ENCODE measurements at places on chromosomes 5 and 9.

- DNase-seq, result no peak
Observed at GRCh38 chr9:119435076-119435475, 65.8 kb upstream of the BRINP1 start.

DNA sequence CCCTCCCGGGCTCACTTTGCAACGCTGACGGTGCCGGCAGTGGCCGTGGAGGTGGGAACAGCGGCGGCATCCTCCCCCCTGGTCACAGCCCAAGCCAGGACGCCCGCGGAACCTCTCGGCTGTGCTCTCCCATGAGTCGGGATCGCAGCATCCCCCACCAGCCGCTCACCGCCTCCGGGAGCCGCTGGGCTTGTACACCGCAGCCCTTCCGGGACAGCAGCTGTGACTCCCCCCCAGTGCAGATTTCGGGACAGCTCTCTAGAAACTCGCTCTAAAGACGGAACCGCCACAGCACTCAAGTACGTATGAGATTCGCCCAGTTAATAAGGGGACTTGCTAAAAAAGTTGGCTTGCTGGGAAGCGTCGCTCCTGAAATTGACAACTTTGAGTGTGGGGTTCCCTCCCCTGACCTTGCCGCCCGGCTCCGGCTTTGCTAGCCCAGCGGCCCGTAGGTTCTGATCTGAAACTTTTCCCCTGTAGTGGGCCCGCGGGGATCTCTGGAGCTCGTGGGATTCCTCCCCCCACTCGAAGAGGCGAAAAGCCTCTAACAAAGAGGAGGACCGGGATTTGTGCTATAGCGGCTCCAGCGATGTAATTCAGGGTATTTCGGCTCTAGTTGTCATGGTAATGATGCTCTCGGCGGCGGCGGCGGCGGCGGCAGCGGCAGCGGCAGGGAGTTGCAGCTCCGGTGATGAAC, 572 bp downstream of the NR4A3 start:
- no peak for DNase-seq

DNA sequence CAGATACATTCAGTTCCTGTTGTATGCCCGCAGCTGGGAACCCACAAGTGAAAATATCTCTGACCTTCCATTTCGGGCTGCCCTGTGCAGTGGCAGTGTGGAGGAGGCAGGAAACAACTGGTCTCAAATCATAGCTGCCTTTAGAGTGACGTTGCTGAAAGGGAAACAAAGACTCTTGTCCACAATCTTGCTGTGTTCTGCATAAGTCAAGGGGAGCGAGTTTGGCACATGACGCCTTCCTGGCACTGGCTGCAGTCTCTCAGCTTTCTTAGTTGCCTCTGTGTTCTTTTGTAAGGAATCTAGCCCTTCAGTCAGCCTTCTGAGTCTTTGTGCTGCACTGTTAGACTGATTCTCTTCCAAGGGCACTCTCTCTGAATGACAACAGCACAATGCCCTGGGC, 24.0 kb downstream of the ADAMTS16 start:
- DNase-seq, result no peak

DNA sequence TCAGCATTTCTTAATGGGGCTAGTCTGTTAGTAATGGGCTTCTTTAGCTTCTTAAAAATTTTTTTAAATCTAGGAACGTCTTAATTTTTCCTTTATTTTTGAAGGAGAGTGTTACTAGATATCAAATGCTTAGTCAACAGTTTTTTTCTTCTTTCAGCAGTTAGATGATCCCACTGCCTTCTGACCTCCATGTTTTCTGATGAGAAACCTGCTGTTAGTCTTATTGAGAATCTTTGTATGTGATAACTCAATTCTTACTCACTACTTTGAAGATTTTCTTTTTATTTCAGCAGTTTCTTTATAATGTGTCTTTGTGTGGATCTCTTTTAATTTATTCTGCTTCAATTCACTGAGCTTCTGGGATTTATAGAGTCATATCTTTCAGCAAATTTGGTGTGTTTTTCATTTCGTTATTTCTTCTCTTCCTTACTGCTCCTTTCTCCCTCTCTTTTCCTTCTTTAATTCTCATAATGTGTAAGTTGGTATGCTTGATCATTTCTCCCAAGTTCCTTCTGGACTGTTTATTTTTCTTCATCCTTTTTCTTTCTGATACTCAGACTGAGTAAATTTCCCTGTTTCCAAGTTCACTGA, 205.8 kb downstream of the RANBP17 start:
- DNase-seq, result no peak

DNA sequence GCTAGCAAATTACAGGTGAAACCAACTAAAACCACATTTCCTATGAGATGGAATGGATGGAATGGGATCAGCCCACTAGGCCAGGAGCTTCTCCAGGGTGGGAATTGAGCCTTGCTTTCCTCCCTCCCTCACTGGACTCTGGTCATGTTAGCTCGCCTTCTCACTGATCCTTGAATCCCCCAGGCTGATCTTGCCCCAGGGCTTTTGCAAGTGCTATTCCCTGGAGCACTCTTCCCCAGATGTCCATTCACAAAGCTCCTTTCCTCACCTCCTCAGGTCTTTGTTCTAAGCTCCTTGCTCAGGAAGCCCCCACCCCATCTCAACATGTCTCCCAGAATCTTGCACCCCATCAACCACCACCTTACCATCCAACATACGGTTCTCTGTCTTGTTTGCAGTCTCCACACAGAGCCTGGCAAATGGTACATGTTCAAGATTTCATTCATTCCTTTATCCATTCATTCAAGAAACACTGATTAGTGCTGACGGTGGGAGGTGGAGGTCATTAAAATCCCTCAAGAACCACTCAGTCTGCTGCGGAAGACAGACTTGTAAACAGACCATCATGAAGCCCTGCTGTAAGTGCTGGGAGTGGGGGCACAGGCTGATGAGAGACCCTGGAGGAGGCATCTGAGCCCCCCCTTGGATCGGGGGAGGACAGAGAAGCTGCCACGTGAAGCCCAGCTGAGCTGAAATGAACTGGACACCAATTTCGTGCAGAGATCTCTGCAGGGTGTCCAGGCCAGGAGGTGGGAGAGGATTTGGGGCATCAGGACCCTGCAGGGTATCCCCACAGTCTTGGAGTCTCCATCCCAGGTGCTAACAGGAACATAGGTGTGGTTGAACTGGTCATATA, 141.7 kb downstream of the BARX1 start:
- DNase-seq, result no peak

- DNase-seq, result no peak
Observed at GRCh38 chr5:91318724-91319123, 64.4 kb downstream of the ARRDC3 start.

DNA sequence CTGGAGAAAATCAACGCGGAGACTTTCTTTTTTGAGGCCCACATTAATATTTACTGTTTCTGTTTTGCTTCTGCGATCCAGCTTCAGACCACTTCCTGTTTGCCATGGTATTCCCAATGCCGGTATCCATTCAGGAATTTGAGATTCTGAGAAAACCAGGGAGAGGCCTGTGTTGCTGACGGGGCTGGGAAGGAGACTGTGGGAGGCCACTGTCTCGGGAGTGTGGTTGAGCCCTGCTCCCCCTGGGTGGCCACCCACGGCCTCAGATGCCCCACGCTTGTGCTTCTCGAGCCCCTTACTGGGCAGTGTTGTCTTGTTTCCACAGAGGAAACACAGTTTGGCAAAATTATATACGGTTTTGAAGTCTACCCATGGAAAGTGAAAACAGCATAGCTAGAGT, 403.6 kb upstream of the IRX2 start:
- DNase-seq, result no peak

- DNase-seq, result no peak
Observed at GRCh38 chr5:76325876-76326491, 77.1 kb upstream of the IQGAP2 start.

DNA sequence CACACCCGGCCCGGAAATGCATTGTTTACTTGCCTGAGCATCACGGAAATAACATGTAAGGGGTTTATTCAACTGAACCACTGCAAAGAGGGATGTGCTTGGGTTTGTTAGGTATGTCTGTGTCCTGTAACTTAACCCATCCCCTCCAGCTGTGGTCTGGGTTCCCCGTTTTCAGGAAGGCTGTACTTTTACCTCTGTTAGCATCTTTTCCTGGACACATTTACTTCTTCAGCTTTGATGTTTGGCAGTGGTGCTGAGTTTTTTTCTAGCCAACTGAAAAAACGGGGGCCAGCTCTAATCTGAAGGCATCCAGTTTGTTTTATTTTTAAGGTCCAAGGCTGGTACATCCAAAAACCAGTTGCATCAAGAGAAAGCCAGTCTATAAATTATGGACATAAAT, 561.8 kb downstream of the BNC2 start:
- no peak for DNase-seq

- DNase-seq, result no peak
Observed at GRCh38 chr9:38172586-38172985, 103.6 kb upstream of the SHB start.

DNA sequence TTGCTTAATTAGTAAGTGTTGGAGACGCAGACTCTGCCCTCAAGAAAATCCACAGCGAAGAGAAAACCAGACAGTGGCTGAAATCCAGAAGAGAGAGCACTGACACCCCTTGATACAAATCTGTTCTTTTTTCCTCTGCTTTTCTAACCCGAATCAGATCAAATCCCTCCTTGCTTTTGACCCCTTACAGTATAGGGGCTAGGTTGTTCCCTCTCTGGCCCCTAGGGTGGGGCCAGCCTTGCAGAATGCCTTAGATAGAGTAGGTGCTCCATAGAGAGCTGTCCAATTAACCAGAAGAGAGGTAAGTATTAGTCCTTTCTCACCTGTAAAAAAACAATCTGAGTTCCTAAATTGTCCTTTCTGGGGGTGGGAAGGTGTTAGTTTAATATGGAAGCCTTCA, 10.1 kb downstream of the C1QTNF2 start:
- DNase-seq, result no peak

DNA sequence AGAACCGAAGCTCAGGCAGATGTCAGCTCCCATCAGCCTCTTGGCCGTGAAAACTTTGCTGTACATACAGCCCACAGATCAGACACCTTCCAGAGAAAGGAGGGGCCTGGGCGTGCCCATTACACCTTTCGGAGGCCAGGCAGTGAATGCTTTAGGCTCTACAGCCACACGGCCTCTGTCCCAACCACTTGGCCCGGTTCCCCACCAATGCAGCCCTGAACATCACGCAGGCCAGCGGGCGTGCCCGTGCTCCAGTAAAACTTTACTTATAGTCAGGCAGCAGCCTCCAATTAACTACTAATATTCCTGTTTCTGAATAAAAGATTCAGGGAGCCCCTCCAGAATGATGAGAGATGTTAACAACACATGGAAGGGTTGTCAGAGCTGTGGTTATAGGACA, 23.9 kb downstream of the LPCAT1 start:
- no peak for DNase-seq

- DNase-seq, result no peak
Observed at GRCh38 chr9:108885643-108886348, 23.7 kb downstream of the ACTL7A start.

DNA sequence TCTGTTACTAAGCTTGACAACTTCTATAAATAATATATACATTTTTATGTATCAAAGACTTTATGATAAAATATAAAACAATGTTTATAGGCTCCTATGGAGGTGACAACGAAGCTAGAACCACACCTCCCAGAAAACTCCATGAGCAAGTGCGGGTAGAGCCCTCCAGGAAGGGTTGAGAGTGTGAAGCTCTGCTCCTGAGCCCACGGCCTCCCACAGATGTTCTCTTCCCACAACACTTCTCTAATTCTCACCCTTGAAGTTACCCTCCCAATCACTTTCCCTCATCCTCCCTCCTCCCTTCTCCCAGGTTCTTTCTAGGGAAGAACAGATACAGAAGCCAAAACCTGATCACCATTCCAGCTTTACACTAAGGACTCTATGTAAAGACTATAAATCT, 427.6 kb downstream of the SPOCK1 start:
- no peak for DNase-seq

GRCh38 chr9:37776328-37776727, 8.5 kb downstream of the EXOSC3 start:
- no peak for DNase-seq

DNA sequence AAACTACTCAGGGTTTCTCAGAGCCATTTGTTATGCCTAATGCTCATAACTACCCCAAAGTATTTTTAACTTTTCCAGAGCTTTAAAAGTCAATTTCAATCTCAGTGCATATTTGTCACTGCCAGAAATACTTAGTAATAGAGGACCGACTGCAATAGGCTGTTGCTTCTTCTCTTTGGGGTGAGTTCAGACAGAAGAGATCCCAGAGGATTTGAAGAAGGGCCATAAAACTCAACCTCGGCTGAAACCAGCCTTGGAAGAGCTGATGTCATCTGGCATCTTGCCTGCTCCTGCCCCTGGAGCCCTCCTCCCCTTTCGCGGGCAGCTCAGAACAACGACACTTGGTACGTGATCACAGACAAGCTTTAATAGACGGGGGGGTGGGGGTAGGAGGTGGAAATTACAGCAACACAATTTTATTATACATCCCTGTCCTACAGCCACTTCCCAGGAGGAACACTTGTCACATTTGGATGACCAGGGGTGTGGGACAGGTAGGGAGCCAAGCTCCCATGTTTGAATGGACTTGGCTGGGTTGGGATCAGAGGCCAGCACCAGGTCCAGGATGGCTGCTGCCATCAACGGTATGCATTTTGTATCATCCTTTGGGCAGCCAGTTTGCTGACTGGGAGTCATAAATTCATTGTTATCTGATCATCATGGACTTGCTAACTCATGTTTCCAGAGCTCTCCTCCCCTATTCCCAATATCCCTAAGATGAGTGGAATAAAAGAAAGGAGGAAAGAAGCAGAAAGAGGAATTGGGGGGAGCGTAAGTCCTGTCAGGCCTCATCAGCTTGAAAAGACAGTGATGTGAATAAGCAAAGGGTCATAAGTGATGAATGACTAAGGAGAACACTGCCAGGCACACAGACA, 186.6 kb upstream of the PANK3 start:
- no peak for DNase-seq

- no peak for DNase-seq
Observed at GRCh38 chr5:145588558-145588957, 246.6 kb downstream of the PRELID2 start.

GRCh38 chr5:91135475-91136248, 247.5 kb downstream of the ARRDC3 start:
- DNase-seq, result no peak

GRCh38 chr5:94869921-94870320, 251.5 kb downstream of the SLF1 start:
- DNase-seq, result no peak

GRCh38 chr5:57741336-57741735, 258.7 kb upstream of the ACTBL2 start:
- no peak for DNase-seq

DNA sequence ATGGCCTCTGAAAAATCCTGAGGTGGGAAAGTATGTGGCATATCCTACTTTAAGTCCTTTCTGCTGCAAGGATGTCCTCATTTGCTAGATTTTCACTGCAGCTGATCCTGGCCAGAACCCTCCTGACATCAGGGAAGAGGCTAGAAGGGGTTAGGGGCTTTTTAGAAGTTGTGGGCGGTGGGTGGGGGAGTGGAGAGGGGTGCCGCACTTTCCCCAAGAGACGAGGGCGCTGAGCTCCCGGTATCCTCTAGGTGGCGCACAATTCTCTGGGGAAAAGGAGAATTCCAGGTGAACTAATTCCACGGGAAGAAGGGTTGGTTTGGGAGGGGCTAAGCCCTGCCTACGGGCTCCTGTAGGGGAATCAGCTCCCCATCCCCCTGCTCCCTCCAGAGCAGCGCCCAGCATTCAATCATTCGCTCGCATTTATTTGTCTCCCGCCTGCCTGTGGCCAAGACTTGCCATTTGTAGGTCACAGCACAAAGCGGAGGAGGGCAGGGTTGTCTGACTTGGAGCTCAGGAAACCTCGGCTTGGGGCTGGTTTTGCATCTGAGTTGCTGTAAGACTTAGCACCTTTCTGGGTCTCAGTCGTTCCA, 42.9 kb upstream of the HAND1 start:
- DNase-seq, result no peak

GRCh38 chr9:91305596-91306295, 56.0 kb downstream of the AUH start:
- DNase-seq, result no peak

Data from activated CD4-positive, CD25-positive, alpha-beta regulatory T cell treated with anti-CD3 and anti-CD28 coated beads, Interleukin-2, amount 50 U/mL, for 16 hours (primary cell).